ENCODE measurements at places on chromosomes 2 and 18.

- no peak for DNase-seq
These were observed 84.0 kb upstream of the ITPRID2 start for GRCh38 chr2:181807526-181807925.

GRCh38 chr2:113795405-113795920, 39.0 kb upstream of the SLC35F5 start:
- DNase-seq = no peak

DNA sequence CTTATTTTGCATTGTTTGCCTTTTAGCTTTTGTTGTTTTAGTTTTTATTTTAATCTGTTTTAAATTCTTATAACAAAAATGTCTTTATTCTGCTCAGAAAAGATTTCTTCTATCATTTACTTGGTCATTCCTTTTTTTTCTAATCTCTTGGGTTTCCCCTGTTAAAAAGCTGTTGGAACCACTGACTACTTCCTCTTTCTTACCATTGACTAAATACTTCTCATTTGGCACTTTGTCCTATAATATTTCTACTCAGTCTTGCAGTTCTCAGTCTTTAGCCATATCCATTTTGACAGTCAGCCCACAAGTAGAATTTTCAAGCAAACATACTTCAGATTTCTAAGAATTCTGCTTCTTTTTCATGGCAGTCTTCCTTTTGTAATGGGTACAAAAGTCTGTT, 567.2 kb downstream of the SATB2 start:
- no peak for DNase-seq

GRCh38 chr2:175824243-175824642, 177.8 kb downstream of the LNPK start:
- no peak for DNase-seq

DNA sequence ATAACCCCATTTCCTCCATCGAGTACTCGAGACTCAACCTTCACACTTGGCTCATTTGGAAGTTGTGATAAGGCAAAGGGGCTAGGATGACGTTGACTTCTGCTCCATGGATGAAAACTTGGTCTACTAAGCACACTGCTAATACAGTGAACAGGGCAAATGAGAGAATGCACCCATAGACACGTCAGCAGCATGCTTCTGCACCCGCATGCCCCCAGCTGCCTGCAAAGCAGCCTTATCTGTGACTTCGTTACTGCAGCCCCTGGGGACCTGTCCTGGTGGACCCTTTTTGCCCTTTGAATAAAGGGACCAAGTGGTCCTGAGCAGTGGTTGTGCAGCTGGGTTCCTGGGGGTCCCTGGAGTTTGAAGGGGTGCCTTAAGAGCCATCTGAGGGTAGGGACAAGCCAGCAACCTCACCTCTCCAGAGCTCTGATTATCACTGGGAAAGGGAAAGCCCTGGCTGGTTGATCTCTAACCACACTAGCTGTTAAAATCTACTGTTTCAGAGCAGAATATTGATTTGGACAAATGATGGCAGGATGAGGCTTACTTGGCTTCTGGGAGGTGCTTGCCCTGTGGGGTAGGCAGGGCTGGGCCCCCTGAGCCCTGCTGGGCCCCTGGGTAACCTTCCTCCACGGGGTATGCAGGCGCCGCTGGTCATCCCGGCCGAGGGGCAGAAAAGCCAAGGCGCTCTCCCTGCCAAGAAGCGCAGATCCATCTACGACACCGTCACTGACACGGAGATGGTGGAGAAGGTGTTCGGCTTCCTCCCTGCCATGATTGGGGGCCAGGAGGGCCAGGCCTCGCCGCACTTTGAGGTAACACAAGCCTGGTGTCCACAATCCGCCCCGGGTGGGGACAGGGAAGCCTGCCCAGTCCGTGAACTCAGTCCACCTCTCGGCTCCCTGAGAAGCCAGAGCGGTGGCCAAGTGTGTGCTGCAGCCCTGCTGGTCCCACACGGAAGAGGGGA, 37.6 kb upstream of the GPR17 start:
- DNase-seq = no peak

GRCh38 chr2:110881908-110882307, 149.5 kb downstream of the ACOXL start:
- DNase-seq = no peak

- DNase-seq = no peak
These were observed 201.6 kb downstream of the IKZF2 start for GRCh38 chr2:212949786-212950185.

DNA sequence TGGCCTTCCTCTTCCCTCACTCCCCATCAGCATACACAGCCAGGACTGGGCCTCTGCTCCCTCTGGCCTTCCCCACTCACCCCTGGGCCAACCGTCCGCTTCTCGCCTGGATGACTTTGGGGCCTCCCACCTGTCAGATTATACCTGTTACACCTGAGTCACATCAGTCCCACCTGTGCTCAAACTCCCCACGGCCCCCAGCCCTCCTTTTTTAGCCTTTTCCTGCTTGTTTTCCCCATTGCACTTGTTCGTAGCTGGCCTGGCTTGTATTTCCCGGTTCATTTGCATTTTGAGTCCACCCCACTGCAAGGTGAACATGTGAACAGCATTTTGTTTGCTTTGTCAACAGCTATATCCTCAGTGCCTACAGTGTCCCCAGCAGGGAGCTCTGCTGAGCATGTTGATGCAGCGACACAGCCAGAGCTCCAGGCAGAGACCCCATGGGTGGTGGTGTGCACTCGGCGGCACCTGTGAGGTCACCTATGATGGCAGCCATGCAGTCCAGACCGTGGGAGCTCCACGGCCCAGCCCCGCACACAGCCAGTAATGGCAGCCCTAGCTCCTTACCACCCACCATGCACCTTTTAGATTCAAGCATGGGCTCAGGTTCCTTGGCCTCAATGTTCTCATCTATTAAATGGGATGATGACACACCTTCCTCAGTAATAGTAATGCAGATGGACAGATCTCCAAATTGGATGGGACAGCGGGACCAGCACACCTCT, 276.4 kb upstream of the HS6ST1 start:
- DNase-seq = no peak

GRCh38 chr2:166282154-166282553, 93.6 kb downstream of the SCN9A start:
- DNase-seq = no peak

GRCh38 chr18:45690975-45691815, 32.8 kb upstream of the SLC14A1 start:
- DNase-seq = peak; percentile 13

GRCh38 chr18:12783524-12783923, 80.7 kb downstream of the PSMG2 start:
- DNase-seq = no peak

DNA sequence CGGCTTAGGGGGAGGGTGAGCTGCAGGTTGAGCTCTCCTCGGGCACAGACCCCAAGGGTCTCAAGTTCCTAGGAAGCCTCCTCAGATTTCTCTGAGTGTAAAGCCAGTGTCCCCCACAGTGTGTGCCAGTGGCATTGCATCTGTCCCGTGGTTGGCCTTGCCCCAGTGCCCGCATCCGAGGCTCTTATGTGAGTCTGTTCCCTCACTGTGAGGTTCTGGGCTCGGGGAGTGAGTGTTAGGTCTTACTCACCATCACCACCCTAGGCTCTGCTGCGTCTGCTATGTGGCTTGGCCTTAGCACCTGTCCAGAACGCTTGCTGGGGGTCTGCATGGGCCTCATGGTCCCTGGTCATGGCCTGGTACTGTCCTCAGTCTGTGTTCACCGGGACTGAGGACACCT, 88.7 kb upstream of the PXDN start:
- DNase-seq = no peak

- no peak for DNase-seq
These were observed 253.6 kb downstream of the LRRTM4 start for GRCh38 chr2:77268626-77269025.

DNA sequence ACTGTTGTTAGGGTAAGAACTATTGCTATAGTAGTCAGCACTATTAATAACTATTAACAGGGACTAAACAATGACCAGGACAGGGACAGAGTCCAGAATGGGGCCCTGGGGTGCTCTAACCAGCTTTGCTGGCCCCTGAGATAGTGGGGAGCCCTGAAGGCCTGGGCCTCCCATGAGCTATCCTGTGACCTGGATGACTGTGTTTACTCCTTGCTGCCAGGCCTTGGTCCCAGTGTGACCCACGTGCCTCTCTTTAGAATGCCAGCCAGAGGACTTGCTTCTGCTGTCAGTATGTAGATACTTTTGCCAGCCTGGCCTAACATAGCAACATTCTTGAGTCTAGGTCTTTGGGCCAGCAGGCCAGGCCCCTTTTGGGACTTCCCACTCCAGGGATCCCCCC, 11.4 kb downstream of the CDK5R2 start:
- no peak for DNase-seq

DNA sequence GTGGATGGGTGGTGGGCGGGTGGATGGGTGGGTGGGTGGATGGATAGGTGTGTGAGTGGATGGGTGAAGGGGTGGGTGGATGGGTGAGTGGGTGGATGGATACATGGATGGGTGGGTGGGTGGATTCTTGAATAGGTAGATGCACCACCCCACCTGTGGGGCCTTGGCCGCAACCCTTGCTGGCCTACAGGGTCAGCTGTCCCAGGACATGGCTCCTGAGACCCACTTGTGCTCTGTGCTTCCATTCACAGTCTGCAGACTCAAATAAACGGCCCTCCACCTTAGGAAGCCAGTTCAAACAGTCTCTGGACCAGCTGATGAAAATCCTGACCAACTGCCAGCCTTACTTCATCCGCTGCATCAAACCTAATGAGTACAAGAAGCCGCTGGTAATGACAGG, 54.4 kb downstream of the MYO7B start:
- no peak for DNase-seq

DNA sequence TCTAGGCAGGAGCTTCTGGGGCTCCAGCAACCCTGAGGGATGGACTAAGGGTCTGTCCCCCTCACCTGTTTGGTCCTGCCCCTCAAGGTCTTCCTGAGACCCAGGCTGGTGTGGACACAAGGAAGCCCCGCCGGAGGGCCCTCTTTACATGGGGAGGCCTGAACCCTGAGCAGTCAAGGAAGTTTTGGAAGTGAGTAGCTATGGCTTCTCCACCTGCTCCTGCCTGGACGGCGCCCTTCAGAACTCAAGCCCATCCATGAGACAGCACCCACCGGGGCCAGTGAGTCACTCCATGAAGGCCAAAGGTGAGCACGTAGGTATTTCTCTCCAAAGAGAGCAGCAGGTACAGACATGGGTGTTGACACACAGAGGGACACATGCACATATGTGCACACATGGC, 98.2 kb upstream of the CTDP1 start:
- DNase-seq = no peak

DNA sequence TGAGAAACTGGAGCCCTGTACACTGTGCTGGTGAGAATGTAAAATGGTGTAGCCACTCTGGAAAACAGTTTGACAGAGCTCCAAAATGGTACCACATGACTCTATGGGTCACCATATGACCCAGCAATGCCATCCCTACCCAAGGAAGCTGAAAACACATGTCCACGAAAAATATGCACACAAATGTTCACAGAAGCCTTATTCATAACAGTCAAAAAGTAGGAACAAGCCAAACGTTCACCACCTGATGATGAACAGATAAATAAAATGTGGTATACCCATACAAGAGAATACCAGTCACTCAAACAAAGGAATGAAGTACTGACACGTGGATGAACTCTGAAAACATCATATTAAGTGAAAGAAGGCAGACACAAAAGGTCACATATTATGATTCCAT, 4.6 kb downstream of the AFG3L2 start:
- DNase-seq = no peak

DNA sequence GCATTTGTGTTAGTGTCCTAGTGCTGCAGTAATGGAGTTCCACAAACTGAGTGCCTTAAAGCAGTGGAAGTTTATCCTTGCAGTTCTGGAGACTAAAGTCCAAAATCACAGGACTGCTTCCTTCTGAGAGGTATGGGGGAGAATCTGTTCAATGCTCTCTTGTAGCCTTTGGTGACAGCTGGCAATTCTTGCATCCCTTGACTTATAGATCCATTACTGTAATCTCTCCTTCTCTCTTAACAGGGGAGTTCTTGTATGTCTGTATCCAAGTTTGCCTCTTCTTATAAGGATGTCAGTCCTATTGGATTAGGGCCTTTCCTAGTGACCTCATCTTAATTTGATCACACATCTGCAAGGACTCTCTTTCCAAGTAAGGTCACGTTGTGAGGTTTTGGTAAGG, 69.9 kb downstream of the XRCC5 start:
- no peak for DNase-seq

GRCh38 chr2:54020793-54021414, 50.1 kb upstream of the PSME4 start:
- DNase-seq = no peak

DNA sequence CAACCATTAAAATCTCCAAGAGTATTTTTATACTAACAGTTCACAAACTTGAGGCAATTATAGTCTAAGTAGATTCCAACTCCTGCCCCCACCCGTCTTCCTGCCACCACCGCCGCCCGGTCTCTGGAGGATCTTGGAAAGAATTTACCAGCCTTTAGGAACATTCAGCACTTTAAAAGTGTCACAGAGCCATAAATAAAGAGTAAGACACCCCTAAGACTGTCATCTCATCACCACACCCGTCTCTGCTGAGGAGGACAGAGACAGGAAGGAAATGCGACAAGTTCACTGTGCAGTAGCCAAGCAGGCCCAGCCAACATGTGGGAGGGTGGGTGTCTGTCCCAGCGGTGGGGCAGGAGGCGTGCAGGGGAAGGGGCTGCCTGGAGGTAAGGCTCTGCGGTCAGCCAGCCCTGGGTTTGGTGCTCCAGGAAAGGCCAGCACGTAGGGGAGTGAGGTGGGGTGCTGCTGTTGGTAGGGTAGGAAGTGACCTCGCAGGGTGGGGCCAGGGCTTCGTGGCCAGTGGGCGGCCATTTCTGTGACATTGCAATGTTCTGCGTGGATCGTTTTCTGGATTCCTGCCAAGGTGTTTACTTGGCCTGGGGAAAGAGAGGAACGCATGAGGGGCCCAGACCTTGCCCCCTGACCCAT, 111.6 kb downstream of the FAM210A start:
- DNase-seq = no peak

- no peak for DNase-seq
These were observed 54.0 kb upstream of the GPR75 start for GRCh38 chr2:53913721-53914120.

GRCh38 chr18:24112874-24113615, 25.8 kb upstream of the CABYR start:
- no peak for DNase-seq

DNA sequence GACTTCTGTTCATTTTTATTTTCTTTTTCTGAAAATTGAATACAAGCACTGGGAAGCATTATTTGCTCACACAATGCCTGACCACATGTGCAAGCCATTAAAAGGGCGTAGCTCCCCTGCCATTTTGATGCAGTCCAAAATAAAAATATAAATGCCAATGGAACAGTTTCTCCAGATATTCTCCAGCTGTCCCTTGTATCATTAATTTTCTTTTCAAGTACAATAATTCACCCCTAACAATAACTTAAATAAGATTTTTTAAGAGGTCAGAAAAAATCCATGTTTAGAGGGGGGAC, 168.0 kb downstream of the TMEFF2 start:
- no peak for DNase-seq

DNA sequence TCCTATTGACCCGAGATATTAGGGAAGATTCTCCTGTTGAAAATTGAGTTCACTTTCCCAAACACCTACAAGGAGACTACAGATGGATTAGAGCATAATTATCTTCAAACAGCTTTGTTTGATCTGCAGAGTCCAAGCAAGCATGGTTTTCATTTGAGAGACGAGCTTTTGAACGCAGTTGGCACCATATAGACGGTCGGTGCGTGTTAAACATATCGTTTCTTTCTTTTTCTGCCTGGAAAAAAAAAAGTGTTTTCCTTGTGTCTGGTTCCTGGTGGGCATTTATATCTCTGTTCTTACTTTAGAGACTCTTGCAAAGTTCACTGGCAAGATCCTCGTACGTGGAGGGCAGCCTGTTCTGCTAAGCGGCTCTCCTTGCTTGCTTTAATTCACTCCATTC, 248.9 kb downstream of the TMEM182 start:
- no peak for DNase-seq

- DNase-seq = no peak
These were observed 98.0 kb upstream of the SLC14A2 start for GRCh38 chr18:45517181-45517741.

All from cerebellar nuclear complex (tissue), 1 donor.